Neuronal stem cell (in vitro differentiated cells): ENCODE measurements at places on chromosomes 7 and 10.

DNA sequence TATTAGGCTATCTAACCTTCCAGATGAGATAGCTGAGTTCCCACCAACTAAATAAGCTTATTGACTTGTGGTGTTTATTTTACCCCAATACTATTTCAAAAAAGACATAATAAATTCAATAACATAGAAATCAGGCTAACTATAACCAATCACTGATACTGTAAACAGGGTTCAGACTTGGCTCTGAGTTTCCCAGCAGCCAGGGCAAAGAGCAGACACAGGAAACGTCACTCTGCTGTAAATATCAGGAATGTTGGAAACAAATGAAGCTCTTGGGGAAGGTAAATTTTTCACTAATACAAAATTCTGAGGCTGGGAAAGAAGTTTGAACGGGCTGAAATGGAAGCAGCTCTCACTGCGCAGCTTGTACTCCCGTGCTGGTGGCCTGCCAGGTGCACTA, 114.6 kb downstream of the GALNT11 start:
- no peak for DNase-seq

- no peak for DNase-seq
Observed at GRCh38 chr7:157265051-157265450, 71.8 kb upstream of the DNAJB6 start.

DNA sequence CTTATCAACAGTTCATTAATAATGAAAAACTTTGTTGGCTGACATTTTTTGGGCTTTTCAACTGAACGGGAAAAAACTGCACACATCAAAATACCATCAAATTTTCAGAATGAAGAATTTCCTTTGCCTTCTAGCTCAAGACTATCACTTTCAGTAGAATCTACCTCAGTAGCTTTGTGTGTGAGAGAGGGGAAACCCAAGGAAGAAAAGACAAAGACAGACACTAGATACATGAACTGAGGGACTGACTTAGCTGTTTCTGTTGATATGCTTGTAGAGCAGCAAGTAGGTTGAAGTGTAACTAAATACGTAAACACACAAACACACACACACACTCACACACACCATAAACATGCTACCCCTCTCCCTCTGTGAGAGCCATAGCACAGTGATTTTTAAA, 257.1 kb downstream of the CDK14 start:
- DNase-seq, result no peak

DNA sequence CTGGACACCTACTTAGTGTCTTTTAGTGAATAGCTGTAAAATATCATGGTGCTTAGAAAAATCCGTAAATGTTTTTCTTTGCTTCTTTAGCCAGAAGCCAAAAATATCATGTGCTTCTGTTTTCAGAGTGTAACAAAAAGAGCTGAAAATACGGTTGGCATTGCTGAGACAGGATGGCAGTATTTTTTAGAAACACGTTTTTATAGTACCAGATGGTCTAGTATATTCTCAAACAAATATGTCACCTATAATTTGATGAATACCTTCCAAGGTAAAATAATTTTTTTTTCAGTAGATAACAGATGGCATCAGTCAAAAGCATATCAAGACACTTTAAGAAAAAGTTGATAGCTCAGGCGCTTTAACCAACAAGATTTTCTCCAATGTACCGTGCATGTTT, 326.6 kb downstream of the PHF14 start:
- no peak for DNase-seq

- no peak for DNase-seq
Observed at GRCh38 chr7:45696476-45696875, 122.3 kb downstream of the ADCY1 start.

- DNase-seq, result no peak
Observed at GRCh38 chr7:93923942-93924341, 2.4 kb downstream of the GNG11 start.

DNA sequence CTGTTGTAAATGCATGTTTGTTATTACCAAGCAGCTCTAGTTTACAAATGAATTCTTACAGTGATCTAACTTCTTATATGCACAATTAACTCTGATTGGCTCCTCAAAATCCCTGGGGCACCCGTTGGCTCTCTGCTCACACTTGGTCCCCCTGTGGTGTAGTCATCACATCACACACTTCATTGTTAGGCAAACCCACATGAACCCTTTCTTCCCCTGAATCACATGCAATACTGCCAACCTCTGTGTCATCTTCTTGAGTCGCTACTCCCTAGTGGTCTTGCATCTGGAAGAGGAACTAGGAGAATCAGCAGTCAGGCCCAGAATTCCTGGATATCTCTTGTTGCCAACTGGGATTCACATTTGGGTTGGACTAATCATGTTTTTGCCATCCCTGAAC, 73.1 kb downstream of the CD36 start:
- no peak for DNase-seq

- no peak for DNase-seq
Observed at GRCh38 chr10:118832241-118832651, 77.5 kb upstream of the CACUL1 start.

- DNase-seq, result no peak
Observed at GRCh38 chr7:1163121-1163520, 3.1 kb upstream of the ZFAND2A start.

GRCh38 chr7:20494566-20494965, 120.9 kb upstream of the ABCB5 start:
- no peak for DNase-seq

- DNase-seq, result no peak
Observed at GRCh38 chr10:112352044-112352443, 21.9 kb upstream of the ACSL5 start.

GRCh38 chr10:11551916-11552602, 59.4 kb downstream of the USP6NL start:
- no peak for DNase-seq

DNA sequence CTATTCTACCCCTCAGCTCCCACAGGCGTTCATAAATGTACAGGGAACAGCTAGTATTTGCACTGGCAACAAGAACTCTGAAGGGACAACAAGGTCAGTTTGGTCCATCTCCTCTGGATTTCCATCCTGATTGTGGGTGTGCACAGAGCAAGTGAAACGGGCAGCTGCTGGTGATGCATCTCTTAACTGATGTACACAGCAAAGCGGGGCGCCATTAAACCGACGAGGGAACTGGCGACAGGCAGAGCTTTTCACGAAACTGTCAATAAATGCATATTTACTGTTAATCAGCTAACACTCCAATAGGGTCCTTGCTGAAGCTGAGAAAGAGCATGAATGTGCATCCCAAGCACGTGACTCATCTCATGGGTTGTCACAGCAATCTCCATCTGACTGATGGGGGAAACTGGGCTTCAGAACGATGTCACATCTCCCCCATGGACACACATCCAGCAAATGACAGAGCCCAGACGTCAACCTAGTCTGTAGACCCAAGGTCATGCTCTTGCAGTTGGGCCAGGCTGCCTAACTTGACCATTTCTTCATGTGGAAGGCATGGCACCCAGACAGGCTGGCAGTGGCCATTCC, 54.2 kb downstream of the FAM53B start:
- DNase-seq, result no peak
